Activated CD4-positive, alpha-beta memory T cell treated with anti-CD3 and anti-CD28 coated beads for 36 hours (primary cell): ENCODE measurements at places on chromosomes 7 and 10. TPM values are rescaled to one million over a fixed set of nuclear protein-coding genes. Genes with fewer than 3 reads are reported as not detected.
A peak's percentile ranks its signal among the peaks of the same experiment; 100 is the strongest.

The ASZ1 gene
- total RNA-seq, result not detected

- no peak for DNase-seq
- no peak overlapping the region for H3K27ac ChIP-seq
- no peaks in the 10 kb centered on the region for H3K36me3 ChIP-seq
- H3K4me3 ChIP-seq, result no peak overlapping the region
- peaks cover 2% of the 10 kb centered on the region for H3K27me3 ChIP-seq
- H3K4me1 ChIP-seq, result no peaks in the 10 kb centered on the region
Observed at GRCh38 chr7:3206101-3206500, 95.0 kb upstream of the SDK1 start.

DNA sequence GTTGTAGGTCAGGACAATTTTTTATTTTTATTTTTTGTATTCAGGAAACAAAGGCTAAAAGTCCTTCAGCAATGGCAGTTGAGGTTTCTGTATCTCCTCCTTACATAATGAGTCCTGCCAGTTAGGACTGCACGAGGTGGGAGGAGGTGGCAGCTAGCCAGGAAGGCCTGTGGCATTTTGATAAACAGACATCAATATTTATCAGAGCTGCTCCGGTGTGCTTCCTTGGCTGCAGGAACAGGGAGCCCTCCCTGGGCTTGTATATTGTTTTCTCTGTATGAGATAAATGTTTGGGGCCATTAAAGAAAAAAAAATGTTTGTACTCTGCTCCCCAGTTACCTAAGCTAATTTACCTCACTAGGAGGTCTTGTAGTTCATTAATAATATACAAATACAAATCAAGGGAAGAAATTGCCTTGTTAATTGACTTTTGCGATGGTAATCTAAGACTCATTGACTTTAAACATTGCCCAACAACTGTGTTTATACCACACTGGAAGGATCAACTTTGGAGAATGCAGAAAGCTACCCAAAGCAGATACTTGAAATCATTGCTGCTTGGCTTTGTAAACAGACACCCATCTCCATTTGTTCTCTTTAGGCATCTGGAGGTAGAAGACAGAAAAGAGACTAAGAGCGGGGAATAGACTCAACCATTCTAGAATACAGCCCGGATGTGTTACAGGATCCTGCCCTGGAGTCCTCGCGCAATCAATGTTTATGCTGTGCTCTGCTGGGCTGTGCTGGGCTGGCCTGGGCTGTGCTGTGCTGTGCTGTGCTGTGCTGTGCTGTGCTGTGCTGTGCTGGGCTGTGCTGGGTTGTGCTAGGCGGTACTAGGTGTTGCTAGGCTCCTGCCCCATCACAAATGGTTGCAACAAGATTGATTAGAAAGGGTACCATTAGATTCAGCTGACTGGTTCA, 36.5 kb upstream of the PDZD8 start:
- DNase-seq, result no peak
- no peaks in the 10 kb centered on the region for H3K4me1 ChIP-seq
- no peak overlapping the region for H3K4me3 ChIP-seq
- H3K36me3 ChIP-seq, result no peaks in the 10 kb centered on the region
- H3K27me3 ChIP-seq, result peaks cover 7% of the 10 kb centered on the region

DNA sequence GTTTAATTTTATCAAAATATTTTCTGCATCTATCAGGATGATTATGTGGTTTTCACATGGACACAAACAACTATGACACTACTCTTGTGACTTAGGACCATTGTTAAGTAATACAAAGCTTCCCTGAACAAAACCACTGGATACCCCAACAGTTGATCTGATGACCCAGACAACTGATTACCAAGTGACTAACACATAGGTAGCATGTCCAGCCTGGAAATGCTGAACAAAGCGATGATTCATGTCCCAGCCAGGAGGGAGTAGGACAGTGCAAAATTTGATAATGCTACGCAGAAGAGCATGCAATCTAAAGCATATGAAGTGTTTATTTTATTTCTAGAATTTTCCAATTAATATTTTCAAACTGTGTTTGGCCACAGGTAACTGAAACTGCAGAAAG, 8.9 kb upstream of the PNLIP start:
- H3K4me1 ChIP-seq, result no peaks in the 10 kb centered on the region
- peaks cover 6% of the 10 kb centered on the region for H3K27me3 ChIP-seq
- H3K36me3 ChIP-seq, result no peaks in the 10 kb centered on the region
- H3K27ac ChIP-seq, result no peak overlapping the region
- no peak overlapping the region for H3K4me3 ChIP-seq

DNA sequence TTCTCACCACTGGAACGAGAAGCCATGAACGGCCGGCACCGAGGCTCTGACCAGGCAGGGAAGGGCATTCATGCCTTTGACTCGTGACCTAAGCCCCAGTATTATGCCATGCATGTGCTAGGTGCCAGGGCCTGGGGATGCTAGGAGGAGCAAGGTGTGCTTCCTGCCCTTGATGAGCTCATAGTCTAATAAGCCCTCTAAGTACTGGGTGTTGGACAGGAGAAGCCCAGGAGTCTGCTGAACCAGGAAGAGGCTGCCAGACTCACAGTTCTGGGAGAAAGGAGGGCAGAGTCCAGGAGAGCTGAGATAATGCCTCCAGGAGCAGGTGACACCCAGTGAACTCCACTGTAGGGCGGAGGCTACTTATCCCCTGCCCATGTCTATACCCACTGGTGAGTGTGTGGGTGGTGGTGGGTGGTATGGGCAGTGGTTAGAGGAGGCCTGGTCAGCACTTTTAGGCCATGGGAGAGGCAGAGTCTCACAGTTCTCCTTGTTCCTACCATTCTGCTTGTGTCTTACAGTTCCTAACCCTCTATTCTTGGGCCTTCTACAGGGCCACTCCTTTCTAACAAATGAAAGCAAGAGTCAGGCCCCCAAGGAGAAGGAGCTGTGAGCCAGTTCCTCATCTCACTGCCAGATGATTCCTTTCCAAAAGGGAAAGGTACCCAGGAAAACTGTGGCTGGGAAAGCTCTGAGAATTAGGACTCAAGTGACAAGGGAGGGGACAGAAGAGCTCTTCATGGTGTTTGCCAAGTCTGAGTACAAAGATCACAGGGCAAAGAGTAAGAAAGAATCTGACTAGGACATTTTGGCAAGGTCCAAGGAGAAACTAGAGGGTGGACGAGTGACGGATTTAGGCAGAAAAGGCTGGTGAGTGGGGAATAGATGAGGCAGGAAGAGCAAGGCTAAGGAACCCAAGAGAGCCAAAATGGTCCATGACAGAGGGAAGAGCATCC, 3.6 kb upstream of the MXI1 start:
- DNase-seq, result no peak
- no peak overlapping the region for H3K4me3 ChIP-seq
- no peaks in the 10 kb centered on the region for H3K36me3 ChIP-seq
- peaks cover 17% of the 10 kb centered on the region for H3K4me1 ChIP-seq
- H3K27ac ChIP-seq, result no peak overlapping the region

GRCh38 chr10:103555325-103555649, 61.8 kb downstream of the NEURL1 start:
- peaks cover 16% of the 10 kb centered on the region for H3K4me1 ChIP-seq
- H3K4me3 ChIP-seq, result peak overlapping the region; percentile 25
- DNase-seq, result no peak
- H3K36me3 ChIP-seq, result no peaks in the 10 kb centered on the region
